GM23338 (cell line): ENCODE measurements at places on chromosomes 13 and 19. TPM values are rescaled to one million over a fixed set of nuclear protein-coding genes. Genes with fewer than 3 reads are reported as not detected.

GRCh38 chr19:13727798-13728197, 36.5 kb upstream of the MRI1 start:
- no peak overlapping the region for H3K4me3 ChIP-seq
- peaks cover 14% of the 10 kb centered on the region; the same call in 1 of the 2 replicates for H3K4me1 ChIP-seq

Gene RPL21
- 1,037 and 1,529 TPM in 2 replicates for total RNA-seq

GRCh38 chr13:51837016-51837415, 8.0 kb downstream of the TMEM272 start:
- no peak overlapping the region for H3K27ac ChIP-seq
- no peak overlapping the region for H3K4me3 ChIP-seq
- no peaks in the 10 kb centered on the region for H3K27me3 ChIP-seq
- H3K36me3 ChIP-seq, result no peaks in the 10 kb centered on the region

GRCh38 chr13:46386392-46387063, 524 bp downstream of the RUBCNL start:
- H3K27me3 ChIP-seq, result peaks cover 50% of the 10 kb centered on the region
- peak; percentile 50 for DNase-seq
- H3K36me3 ChIP-seq, result no peaks in the 10 kb centered on the region
- peak overlapping the region; percentile 85 for H3K4me3 ChIP-seq
- peaks cover 13% of the 10 kb centered on the region for H3K4me1 ChIP-seq

DNA sequence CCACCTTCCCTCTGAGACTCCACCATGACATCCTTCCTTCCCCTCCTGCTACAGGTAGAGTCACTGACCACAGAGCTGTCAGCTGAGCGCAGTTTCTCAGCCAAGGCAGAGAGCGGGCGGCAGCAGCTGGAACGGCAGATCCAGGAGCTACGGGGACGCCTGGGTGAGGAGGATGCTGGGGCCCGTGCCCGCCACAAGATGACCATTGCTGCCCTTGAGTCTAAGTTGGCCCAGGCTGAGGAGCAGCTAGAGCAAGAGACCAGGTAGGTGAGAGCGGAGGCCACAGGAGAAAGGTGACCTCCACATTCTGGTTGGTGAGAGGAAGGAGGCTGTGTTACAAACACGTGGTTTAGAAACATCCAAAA, 27.6 kb downstream of the KCNC3 start:
- no peak for DNase-seq
- peaks cover 3% of the 10 kb centered on the region; the same call in 1 of the 2 replicates for H3K27me3 ChIP-seq
- H3K36me3 ChIP-seq, result no peaks in the 10 kb centered on the region; the same call in 1 of the 2 replicates
- H3K4me3 ChIP-seq, result no peak overlapping the region

GRCh38 chr13:76991432-76991795, 467 bp upstream of the CLN5 start:
- H3K4me1 ChIP-seq, result peaks cover 8% of the 10 kb centered on the region; the same call in 1 of the 2 replicates
- H3K27me3 ChIP-seq, result no peaks in the 10 kb centered on the region
- H3K36me3 ChIP-seq, result no peaks in the 10 kb centered on the region
- DNase-seq, result no peak

Gene KDM4B
- 27.6 and 35.7 TPM in 2 replicates for total RNA-seq

Gene OR4F17
- not detected in 2 replicates for total RNA-seq

DNA sequence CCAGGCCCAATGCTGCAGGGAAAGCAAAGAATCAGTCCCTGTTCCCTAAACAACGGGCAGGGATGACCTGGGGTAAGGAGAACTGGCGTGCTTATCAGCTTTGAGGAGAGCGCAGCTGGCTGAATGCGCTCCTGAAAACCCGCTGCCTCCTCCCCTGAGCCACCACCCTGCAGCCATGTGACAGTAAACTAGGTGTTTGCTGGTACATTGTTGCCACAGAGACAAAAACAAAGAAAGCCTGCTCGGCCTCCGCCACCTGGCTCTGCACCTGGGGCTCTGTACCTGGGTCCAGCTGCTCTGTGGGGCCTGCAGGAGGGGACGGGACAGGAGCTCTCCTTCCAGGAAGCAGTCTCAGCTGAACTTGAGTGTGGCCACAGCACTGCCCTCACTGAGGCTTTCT, 21.8 kb downstream of the MCF2L start:
- no peak overlapping the region for H3K4me3 ChIP-seq
- H3K36me3 ChIP-seq, result no peaks in the 10 kb centered on the region
- DNase-seq, result peak; percentile 67
- no peaks in the 10 kb centered on the region for H3K4me1 ChIP-seq
- H3K27me3 ChIP-seq, result no peaks in the 10 kb centered on the region
- no peak overlapping the region for H3K27ac ChIP-seq

Gene RNF225
- total RNA-seq, result 0.87 TPM in 1 of 2 replicates, not detected in the other

Gene ERCC1
- 39.0 and 45.9 TPM in 2 replicates for total RNA-seq

Gene LMTK3
- total RNA-seq, result 5.7 and 11.8 TPM in 2 replicates

DNA sequence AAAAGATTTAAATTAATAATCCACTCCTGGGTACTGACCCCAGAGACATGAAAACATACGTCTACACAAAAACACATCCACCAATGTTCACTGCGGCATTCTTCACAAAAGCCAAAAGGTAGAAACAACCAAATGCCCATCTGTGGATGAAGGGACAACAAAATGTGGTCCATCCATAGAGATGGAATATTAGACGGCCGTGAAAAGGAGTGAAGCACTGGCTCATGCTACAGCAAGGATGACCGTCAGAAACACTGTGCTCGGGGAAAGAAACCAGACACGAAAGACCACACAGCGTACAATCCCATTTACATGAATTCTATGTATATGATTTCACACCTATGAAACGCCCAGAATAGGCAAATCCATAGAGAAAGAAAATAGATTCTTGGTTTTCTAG, 6.1 kb downstream of the RDH13 start:
- peaks cover 34% of the 10 kb centered on the region for H3K36me3 ChIP-seq
- no peaks in the 10 kb centered on the region for H3K27me3 ChIP-seq
- no peak overlapping the region for H3K4me3 ChIP-seq
- no peaks in the 10 kb centered on the region; the same call in 1 of the 2 replicates for H3K4me1 ChIP-seq

GRCh38 chr19:17172624-17173345, 42.4 kb upstream of the USE1 start:
- H3K27ac ChIP-seq, result no peak overlapping the region
- H3K4me3 ChIP-seq, result no peak overlapping the region
- H3K27me3 ChIP-seq, result no peaks in the 10 kb centered on the region
- no peak for DNase-seq
- peaks cover 33% of the 10 kb centered on the region for H3K36me3 ChIP-seq
- no peaks in the 10 kb centered on the region for H3K4me1 ChIP-seq

- no peak overlapping the region for H3K4me3 ChIP-seq
- no peaks in the 10 kb centered on the region for H3K27me3 ChIP-seq
- no peak for DNase-seq
- peaks cover 27% of the 10 kb centered on the region for H3K4me1 ChIP-seq
These were observed 6.5 kb upstream of the RSPH6A start for GRCh38 chr19:45821570-45821969.

DNA sequence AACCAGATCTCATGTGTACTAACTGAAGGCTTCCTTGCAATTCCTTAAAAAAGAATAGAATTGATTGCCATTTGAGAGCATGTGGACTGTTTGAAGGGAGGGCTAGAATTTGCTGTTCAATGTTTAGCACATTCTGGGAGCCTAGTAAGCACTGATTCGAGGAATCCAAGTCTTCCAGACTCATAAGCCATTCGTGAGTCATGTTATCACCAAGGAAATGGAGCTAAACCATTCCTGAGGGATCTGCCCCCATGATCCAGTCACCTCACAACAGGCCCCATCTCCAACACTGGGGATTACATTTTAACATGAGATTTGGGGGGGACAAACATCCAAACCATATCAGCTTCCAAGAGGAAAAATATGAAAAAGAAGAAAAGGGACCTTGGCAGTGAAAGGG, 276.4 kb downstream of the KCNRG start:
- H3K4me1 ChIP-seq, result no peaks in the 10 kb centered on the region
- H3K27me3 ChIP-seq, result no peaks in the 10 kb centered on the region
- H3K27ac ChIP-seq, result no peak overlapping the region
- H3K36me3 ChIP-seq, result no peaks in the 10 kb centered on the region
- DNase-seq, result no peak
- H3K4me3 ChIP-seq, result no peak overlapping the region

- no peaks in the 10 kb centered on the region for H3K36me3 ChIP-seq
- H3K27ac ChIP-seq, result no peak overlapping the region
- H3K27me3 ChIP-seq, result no peaks in the 10 kb centered on the region
- no peak overlapping the region for H3K4me3 ChIP-seq
- no peak for DNase-seq
These were observed 21.9 kb downstream of the LCP1 start for GRCh38 chr13:46160065-46160464.

DNA sequence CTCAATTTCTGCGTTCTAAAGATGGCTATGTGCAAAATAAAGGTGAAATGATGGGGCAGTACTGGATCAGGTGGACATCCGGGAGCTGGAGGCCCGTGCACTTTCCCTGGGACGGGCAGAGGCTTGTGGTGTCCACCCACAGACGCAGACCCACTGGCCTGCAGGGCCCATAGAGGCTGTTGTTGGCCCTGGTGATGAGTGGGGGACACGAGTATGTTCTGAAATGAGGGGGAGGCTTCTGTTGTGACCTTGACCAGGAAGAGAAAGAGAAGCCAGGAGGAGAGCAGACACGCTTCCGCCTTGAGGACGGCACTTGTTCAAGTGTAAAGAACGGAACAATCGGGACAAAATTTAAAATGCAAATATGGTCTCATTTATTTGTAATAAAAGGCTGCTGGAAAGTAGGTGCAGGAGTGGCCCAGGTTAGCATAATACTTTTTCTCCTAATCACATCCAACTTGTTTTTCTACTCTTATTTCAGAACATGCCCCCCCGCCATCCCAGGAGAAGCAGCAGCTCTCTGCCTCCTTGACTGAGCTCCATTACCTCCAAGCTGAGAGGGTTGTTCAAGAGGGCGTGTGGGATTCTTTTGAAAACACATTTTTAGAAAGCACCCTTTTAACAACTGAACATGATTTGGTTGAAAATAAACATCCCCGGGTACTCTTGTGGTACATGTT, 27.1 kb downstream of the ATP11A start:
- no peaks in the 10 kb centered on the region for H3K36me3 ChIP-seq
- H3K27me3 ChIP-seq, result no peaks in the 10 kb centered on the region
- no peak overlapping the region for H3K27ac ChIP-seq
- DNase-seq, result no peak

DNA sequence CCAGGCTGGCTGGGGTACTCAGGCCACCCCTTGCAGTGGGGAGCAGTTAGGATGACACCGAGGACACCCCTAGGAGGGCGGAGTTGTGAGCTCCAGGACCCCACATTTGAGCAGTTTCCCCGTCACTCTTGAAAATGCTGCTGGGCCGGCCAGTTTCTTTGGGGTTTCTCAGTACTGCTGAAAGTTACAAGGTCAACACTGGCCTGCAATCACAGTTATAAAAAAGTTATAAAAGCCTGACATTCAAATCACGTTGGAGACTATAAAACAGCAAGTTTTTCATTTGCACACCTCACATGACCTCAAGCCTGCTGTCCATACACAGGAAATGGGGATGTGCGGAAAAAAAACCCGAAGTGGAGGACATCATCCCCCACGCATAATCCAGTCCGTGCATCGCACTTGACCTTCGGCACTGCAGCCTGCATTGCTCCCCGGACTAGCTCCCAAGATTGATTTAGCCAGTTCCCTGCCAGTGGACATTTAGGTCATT, 27.0 kb downstream of the DNM2 start:
- no peaks in the 10 kb centered on the region for H3K27me3 ChIP-seq
- H3K27ac ChIP-seq, result no peak overlapping the region
- no peaks in the 10 kb centered on the region; the same call in 1 of the 2 replicates for H3K36me3 ChIP-seq

DNA sequence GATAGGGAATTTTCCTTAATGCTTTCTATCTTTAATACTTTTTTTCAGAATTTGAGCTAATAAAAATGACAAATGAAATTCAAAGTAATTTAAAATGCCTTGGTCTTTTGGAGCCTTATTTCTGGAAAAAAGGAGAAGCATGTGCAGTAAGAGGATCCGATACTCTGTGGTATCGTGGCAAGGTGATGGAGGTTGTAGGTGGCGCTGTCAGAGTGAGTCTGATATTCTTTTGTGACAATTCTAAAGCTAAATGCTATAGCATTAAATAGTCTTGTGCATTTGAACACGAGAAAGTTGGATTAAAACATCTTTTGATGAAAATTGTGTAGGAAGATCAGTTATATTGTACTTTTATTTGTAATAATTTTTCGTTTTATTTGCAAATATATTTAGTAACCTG, 95.0 kb downstream of the RNF17 start:
- no peaks in the 10 kb centered on the region for H3K4me1 ChIP-seq
- no peak overlapping the region for H3K27ac ChIP-seq
- no peaks in the 10 kb centered on the region for H3K36me3 ChIP-seq
- DNase-seq, result no peak
- H3K27me3 ChIP-seq, result no peaks in the 10 kb centered on the region

DNA sequence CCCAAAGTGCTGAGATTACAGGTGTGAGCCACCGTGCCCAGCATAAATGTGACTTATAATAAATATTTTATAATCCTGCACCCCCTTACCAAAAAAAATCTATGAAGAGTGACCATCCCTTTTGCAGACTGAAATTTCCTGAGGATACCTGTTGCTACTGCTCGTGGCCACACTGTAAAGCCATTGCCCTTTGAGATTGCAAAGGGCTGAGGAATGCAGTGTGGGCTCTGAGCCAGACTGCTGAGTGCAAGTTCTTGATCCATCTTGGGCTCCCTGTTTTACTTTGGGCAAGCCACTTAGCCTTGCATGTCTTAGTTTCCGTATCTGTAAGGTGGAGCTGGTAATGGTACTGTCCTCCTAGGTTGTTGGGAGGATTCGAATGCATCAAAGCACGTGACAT, 23.4 kb downstream of the SIPA1L3 start:
- H3K36me3 ChIP-seq, result peaks cover 4% of the 10 kb centered on the region; the same call in 1 of the 2 replicates
- H3K27me3 ChIP-seq, result no peaks in the 10 kb centered on the region
- H3K4me1 ChIP-seq, result peaks cover 67% of the 10 kb centered on the region
- peak overlapping the region; percentile 3; the same call in 1 of the 2 replicates for H3K27ac ChIP-seq
- H3K4me3 ChIP-seq, result no peak overlapping the region

GRCh38 chr19:45598267-45599001, 3.6 kb downstream of the GPR4 start:
- no peak overlapping the region for H3K27ac ChIP-seq
- peaks cover 53% of the 10 kb centered on the region for H3K4me1 ChIP-seq
- peaks cover 82% of the 10 kb centered on the region for H3K27me3 ChIP-seq
- peak overlapping the region; percentile 67 for H3K4me3 ChIP-seq
- no peaks in the 10 kb centered on the region for H3K36me3 ChIP-seq

GRCh38 chr19:58362272-58362994, at the start of gene ZNF497:
Gene ZNF497 (minus strand): TSS chr19:58362751. CDS start chr19:58357635, 5,116 bp downstream.
- no peaks in the 10 kb centered on the region for H3K36me3 ChIP-seq
- H3K4me3 ChIP-seq, result peak within 1 kb of the TSS; percentile 85
- H3K27me3 ChIP-seq, result peaks cover 2% of the 10 kb centered on the region; the same call in 1 of the 2 replicates
- DNase-seq, result peak; percentile 97
- H3K4me1 ChIP-seq, result no peaks in the 10 kb centered on the region; the same call in 1 of the 2 replicates

DNA sequence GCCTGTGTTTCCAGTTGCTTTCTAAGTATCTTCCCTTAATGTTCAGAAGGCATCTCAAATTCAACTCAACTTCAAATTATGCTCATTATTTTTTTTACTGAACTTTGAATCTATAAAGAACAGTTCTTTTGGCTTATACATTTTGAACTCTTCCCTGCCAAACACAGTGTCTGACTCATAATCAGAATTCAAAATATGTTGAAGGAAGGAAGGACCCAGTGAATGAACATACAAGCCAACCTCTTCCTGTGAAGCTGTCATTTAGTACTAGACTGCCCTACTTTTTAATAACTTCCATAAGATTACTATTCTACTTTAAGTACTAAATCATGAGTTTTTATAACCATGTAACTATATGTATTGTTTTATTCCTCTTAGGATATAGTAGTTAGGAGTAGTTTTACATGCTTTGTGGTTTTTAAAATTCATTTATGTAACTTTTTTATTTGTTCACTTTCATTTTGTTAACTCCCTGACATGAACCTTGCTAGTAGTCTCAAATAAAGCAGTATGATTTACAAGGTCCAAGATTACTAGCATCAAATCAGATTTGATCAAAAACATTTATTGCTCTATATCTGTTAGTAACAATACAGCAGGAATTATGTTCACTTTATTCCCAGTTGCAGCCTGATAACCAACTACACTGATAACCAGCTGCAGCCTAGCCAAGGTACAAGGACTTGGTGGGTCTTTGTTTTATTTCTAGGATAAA, 6.4 kb downstream of the NUDT15 start:
- no peak overlapping the region for H3K27ac ChIP-seq
- H3K36me3 ChIP-seq, result peaks cover 15% of the 10 kb centered on the region; the same call in 1 of the 2 replicates
- no peak overlapping the region for H3K4me3 ChIP-seq
- H3K27me3 ChIP-seq, result no peaks in the 10 kb centered on the region

Gene INSR
- 52.1 and 55.2 TPM in 2 replicates for total RNA-seq

Gene PSG6
- not detected in 2 replicates for total RNA-seq
